ENCODE measurements at places on chromosomes 2 and 18.

- DNase-seq = no peak
Measured at GRCh38 chr2:161710131-161710915, 86.1 kb downstream of the SLC4A10 start.

GRCh38 chr18:79400091-79400590 is 4.4 kb downstream of the NFATC1 start:
- peak; percentile 36 for DNase-seq

DNA sequence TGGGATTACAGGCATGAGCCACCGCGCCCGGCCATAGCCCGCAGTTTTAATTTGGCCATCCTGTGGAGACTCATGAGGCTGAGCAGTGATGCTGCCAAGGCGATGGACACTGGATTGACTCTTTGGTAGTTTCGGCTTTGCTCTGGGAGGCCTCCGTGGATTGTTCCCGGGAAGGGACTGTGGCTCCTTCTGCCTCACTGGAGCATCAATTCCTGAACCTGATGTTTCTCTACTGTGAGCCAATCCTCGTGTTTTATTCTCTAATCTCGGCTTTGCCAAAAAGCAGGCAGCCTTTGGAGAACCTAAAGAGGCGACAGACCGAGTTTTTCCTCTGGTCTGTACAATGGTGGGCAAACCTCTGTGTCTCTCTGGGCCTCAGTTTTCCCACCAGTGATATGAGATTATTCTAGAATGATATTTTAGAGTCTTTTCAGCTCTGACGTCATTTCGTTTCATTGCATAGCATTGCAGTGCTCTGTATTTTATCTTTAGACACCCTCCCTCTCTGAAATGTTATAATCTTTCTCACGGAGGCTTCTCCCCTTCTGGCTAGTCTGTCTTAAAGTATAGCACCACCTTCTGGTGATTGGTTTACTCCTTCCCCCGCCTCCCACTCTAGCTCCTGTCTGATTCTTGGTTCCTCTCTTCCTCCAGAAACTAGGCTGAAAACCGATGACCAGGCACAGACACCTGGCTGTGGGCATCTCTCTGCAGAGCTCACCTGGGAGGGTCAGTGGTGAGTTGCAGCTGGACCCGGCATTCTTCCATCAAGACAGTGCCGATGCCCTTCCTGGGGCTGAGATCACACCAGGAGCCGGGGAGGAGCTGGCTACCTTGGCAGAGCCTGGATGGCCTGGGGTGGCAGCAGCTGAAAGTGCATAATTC is 341.3 kb downstream of the MYCN start:
- DNase-seq = no peak

DNA sequence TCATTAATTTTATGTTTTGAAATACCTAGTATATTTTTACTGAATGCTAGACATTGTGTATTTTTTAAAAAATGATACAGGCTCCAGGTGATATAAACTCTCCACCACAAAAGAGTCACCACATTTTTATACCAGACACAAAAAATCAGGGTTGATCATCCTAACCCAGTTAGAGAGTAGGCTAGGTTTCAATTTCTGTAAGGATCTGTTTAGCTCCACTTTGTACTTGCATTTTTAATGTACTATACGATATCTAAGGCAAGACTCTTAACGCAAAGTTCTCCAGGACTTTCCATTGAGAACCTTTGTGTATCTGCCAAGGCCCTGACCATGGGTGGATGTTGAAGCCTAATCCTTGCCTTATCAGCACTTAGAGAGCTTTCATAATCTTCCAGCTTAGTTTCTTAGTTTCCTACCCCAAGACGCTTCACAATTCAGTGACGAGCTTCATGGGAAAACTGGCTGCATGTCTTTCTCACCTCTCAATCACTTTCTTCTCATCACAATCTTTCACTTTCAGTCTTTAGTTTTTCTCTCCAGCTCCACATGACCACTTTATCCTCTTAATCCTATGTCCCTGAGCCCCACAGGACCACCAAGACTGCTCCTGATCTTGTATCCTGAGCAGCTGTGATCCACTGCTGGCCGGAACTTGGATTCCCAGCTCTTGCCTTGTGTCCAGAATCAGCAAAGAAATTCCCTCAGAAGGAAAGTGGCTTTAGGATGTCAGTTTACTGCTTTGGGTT is 635.8 kb downstream of the RNF144A start:
- DNase-seq = no peak

DNA sequence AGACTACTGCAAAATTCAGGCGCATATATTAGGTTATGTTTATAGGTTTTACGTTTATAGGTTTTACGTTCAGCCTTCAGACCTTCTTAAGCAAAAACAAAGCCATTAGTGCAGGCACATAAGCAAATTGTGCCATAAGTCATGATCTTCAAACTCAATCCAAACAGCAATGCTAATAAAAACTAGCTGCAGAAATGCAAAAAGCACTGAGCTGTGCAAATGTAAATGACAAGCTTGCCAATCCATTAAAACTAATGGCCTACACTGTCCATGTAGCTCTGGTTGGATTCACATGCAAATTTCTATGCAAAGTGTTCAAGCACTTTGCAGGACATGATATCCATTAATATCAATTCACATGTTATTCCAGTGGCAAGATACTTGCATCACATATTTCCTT is 50.9 kb downstream of the LRPPRC start:
- DNase-seq = no peak

- no peak for DNase-seq
Measured at GRCh38 chr18:29588446-29589100, 1411.6 kb upstream of the CDH2 start.

- DNase-seq = no peak
Measured at GRCh38 chr2:76563730-76564129, 853.0 kb upstream of the GCFC2 start.

- peak; percentile 97 for DNase-seq
Measured at GRCh38 chr2:10407841-10408648, 40.1 kb downstream of the ODC1 start.

GRCh38 chr2:208359632-208359986 is 47.0 kb upstream of the PTH2R start:
- DNase-seq = peak; percentile 12

DNA sequence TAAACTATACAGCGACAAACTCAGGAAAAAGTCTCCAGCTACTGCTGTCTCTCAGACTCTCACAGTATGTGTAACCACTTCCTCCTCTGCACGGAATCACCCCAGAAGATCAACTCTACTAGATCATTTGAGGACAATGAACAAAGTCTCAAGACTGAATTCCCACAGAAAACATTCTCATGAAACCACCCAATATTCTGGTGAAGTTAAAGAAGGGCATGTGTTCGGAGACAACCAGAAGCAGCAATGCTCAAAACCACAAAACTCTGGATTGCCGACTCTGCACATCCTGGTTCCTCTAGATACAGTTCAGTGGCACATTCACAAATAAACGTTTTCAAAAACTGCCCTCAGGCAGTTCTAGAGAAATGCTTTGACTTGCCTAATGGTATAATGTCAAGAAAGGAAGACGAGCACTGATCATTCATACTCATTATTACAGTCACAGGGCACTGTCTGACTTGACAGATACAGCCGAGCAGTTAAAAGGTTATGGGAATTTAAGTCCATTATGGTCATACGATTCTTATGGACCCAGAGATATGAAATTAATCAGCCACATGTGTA is 91.9 kb upstream of the STK17B start:
- DNase-seq = peak; percentile 59

- DNase-seq = no peak
Measured at GRCh38 chr2:234964631-234965461, 13.0 kb downstream of the SH3BP4 start.

Measured in CD14-positive monocyte (primary cell).